ENCODE measurements at places on chromosomes 4 and X.

- DNase-seq, result no peak
Observed at GRCh38 chr4:164081371-164081770, 586.9 kb downstream of the TMA16 start.

DNA sequence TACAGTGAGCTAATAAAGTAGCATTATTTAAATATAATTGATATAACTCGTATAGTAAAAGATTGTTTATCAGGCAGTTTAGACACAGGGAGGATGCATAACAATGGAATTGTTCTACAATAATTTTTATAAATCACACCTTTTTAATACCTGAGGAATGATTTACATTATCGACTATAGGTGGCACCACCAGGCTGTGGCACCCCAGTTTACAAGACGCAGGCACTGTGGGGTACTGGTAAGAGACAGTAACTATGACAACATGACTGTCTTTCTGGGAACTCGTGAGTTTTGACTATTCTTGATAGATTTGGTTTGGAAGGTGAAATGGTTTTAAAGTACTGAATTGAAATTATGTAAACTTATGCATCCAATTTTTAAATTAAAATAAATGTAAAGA lies 27.1 kb upstream of the STBD1 start:
- no peak for DNase-seq

- no peak for DNase-seq
Observed at GRCh38 chr4:167578906-167579305, 344.6 kb upstream of the SPOCK3 start.

- DNase-seq, result no peak
Observed at GRCh38 chr4:58274553-58274952, 1164.4 kb upstream of the IGFBP7 start.

DNA sequence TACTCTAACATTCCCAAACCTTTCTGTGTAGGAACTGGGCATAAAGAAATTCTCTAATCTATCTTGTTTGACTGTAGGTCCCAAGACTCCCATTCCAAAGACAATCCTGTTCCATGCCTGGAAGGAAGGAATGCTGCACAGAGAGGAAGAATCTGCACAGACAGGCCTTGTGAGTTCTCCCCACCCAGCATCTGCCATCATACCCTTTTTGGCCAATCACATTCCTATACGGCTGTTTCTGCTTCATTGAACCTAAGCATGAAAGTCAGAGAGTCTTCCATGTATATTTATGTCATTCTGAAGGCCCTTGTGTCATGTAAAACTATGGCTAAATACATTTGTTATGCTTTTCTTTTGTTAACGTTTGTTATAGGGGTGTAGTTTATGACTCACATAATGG lies 667.7 kb upstream of the IGFBP7 start:
- DNase-seq, result no peak
